ENCODE measurements at places on chromosomes 2 and 18.

GRCh38 chr18:36623091-36623490, 205.7 kb downstream of the TPGS2 start:
- DNase-seq: no peak

DNA sequence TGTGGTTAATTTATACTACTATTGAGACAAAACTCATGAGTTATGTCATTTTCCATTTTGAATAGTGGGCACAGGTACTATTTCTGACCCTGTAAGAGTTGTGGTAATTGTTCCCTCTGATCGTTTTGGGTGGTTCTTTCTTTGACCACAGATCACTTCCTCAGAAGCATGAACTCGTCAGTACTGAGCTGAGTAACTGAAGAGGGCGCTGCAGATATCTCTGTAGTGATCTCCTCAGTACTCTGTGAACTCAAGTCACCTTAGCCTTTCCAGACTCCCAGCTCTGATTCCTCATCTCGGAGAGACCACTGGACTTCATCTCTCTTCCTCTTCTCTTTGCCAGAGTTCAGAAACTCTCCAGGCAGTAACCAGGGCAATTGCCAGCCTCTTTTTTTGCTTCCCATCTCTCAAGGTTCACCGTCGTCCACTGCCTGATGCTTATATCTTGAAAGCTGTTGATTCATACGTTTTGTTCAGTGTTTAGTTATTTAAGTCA, 9.4 kb upstream of the IL1RL1 start:
- DNase-seq: peak; percentile 39

GRCh38 chr2:236656166-236656565, 86.5 kb downstream of the ACKR3 start:
- DNase-seq: no peak

DNA sequence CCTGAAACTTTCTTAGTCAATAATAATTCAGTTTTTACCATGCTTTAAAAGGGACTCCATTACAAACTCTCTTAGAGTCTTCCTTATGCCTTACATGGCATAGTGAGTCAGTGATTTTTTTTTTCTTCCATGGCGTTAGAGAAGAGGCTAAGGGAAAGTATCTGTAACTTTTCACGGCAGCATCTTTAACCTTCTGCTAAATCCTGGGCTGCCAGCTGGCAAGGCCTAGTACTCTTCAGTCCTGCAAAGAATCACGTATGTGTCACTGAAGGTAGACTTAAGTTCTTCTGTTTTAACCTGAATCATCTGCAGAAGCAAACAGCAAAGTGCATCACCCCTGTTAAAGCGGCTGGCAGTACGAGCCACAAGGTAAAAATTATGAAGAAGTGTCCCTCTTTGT, 286.3 kb upstream of the FN1 start:
- no peak for DNase-seq

DNA sequence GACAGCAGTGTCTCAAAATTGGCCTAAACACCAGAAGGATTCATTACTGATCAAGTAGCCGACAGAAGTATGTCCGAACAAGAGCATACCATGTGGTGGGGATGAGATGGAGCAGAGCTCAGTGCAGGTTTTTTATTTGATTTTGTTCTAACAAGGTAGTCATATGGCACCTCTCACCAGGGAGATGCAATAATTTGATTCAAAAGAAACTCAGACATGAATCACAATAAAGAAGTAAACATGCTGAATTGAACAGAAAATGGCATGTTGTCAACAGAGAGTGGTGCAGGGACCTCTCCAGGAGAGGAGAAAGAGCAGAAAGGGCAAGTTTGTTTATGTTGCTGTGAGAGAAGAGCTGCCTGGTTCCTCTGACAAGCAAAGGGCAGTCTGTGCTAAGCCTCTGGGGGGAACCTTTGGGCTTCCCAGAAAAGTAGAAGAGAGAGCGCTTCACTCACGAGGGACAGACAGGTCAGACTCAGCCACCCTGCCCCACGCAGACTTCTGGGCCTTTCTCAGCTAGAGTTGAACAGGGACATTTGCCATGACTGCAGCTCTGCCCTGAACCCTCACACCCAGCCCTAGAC, 351.3 kb upstream of the RAB12 start:
- DNase-seq: no peak

- DNase-seq: no peak
Observed at GRCh38 chr2:149363958-149364357, 33.6 kb downstream of the LYPD6 start.

All from activated CD8-positive, alpha-beta memory T cell treated with anti-CD3 and anti-CD28 coated beads, Interleukin-2, amount 50 U/mL, for 4 hours (primary cell).